ENCODE measurements at places on chromosomes 12 and 14.
A peak's percentile ranks its signal among the peaks of the same experiment; 100 is the strongest.

- DNase-seq, result no peak
These were observed 25.5 kb downstream of the DIO3 start for GRCh38 chr14:101586531-101587430.

DNA sequence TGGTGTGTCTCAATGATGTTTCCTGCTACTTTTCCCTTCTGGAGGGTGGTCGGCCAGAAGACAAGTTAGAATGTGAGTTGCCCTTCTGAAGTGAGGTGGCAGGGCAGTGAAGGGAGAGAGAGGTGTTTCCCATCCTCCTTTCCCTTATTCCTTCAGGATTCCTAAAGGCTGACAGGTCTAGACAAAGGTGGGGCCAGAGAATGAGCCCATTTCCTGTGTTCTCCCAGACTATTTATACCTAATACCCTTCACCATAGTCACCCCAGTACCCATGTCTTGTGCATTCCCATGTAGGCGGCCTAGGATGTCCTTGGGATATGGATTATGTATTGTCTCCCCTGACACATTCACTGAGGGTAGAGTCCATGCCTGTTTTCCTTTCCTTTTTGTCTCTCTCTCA is 7.0 kb downstream of the DGKA start:
- no peak for DNase-seq

DNA sequence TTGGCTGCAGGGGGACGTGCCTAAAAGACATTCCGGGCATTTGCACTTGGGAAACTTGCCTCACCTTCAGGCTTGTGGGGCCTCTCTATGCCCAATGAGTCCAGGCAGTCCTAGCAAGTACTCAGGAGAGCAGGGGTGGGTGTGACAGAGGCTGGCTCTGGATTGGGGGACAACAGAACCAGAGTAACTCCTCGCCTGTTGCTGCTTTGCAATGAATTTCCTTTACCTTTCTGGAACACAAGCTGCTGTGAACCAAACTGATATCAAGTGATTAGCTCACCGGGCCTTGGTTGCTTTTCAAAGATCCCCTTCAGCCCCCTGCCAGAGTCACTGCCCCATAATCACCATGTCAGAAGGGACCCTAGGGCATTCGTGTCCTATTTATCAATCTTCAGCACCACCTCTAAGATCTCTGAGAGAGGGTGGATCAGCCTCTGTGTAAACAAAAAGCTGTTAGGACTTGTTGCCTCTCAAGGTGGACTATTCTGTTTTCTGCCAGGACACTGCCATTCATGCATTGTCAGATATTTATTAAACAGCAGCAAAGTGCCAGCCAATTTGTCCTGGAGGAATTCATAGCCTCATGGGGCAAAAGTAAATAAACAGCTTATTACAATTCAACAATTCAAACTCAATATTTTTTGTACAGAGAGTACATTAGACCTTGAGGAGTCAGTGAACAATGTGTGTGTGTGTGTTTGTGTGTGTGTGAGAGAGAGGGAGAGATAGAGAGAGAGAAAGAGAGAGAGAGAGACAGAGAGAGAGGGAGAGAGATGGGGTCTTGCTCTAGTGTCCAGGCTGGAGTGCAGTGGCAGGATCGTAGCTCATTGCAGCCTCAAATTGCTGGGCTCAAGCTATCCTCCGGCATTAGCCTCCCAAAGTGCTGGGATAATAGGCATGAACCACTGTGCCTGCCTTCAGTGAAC is 11.3 kb downstream of the NFATC4 start:
- DNase-seq, result no peak

DNA sequence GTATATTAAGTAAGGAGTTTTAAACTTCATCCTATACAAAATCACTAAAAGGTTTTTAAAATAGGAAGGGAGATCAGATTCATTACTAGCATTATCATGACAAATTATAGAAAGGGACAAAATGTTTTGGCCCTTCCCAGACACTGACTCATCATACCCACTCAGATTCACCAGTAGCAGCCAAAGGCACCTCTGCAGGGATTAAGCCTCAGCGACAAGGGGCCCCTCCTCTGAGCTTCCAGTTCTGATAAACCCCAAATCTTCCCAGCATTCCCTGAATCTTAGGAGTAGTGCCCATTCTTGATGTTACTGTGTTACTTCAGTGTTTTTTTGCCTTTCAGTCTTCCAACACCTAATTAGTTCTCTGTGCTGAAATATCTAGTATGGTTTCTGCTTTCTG is 14.5 kb downstream of the KRAS start:
- DNase-seq, result no peak

- DNase-seq, result no peak
These were observed 379.2 kb downstream of the GRIN2B start for GRCh38 chr12:13602172-13602571.

- DNase-seq, result no peak
These were observed 38.3 kb downstream of the SRGAP1 start for GRCh38 chr12:63882844-63883243.

GRCh38 chr12:98121963-98122362 is 393.4 kb upstream of the TMPO start:
- no peak for DNase-seq

DNA sequence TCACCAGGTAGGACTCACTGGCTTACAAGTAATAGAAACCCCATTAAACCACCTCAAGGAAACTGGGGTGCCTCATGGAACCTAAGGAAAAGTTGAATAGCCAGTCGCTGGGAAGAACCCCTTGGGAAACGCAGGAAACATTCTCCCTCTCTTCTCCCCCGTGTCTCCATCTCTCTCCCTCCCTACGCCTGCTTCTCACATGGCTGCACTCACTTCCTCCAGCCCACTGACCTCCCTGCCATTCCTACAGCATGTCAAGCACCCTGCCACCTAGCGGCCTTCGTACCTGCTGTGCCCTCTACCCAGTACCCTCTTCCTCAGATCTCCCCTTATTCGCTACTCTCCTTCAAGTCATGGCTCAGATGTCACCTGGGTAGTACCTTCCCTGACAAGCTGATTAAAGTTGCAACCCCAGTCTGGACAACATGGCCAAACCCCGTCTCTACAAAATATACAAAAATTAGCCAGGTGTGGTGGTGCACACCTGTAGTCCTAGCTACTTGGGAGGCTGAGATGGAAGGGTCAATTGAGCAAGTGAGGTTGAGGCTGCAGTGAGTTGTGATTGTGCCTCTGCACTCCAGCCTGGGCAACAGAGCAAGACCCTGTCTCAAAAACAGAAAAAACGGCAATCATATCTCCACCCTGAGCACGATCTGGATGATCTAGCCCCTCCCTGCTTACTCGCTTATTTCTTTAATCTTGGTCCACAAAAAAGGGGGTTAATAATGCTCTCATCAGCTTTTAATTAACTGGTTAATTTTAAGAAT is 6.4 kb upstream of the DTX1 start:
- DNase-seq, result no peak

DNA sequence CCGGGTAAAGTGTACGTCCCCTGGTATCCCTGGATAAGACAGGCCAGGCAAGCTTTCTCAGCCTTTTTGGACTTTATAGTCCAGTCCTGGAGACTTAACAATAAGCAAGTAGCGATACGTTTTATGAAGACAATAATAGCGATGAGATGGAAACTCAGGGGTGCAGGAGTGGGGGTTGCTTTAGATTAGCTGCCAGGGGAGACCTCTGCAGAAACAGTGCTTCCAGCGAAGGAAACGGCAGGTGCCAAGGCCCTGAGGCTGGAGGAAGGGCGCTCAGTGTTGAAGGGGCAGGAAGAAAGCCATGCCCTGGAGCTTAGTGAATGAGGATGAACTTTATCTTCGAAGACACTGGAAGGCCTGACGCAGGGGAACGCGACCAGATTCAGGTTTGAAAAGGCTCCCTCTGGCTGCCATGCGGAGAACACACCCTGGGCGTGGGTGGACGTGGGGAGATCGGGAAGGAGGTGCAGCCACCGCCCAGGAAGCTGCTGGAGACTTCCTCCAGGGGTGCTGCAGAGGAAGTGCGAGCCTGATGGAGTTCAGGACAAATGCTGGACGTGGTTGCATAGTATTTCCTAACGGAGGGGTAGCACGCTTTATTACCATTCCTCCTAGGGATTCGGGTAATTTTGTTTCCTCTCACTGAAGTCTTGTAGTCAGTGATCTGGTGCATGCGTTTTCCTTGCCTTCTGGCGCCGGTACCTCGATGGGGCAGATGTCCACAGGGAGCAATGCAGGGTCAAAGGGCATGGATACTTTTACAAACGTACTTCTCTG is 26.1 kb upstream of the UBC start:
- peak; percentile 67 for DNase-seq

DNA sequence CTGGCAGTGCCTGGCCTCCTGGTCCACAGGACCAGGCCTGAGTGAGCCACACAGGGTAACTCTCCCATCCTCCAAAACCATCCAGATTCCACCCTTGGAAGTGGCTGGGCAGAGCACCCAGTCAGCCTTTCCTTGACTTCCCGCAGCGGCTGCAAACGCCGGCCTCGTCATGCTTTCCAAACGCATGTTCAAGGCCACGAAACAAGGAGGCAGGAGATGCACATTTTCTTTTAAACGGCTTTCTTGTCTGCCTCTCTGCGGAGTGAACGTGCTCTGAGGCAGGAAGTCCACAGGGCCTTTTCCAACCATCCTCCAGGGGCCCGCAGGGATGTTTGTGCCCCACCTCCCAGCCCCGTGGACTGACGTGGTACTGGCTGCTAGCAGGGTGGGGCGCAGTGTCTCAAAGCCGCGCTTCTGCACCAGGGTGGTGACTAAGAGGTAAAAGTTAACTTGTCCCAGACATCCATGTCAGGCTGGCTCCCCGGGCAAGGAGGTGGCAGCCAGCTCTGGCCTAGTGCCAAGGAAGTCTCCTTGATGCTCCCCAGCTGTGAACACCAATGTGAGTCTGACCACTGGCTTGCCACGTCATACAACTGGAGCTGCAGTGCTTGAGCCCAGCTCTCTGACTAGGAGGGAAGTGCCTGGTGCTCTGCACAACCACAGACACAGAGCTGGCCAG is 45.0 kb downstream of the KCNA5 start:
- no peak for DNase-seq

DNA sequence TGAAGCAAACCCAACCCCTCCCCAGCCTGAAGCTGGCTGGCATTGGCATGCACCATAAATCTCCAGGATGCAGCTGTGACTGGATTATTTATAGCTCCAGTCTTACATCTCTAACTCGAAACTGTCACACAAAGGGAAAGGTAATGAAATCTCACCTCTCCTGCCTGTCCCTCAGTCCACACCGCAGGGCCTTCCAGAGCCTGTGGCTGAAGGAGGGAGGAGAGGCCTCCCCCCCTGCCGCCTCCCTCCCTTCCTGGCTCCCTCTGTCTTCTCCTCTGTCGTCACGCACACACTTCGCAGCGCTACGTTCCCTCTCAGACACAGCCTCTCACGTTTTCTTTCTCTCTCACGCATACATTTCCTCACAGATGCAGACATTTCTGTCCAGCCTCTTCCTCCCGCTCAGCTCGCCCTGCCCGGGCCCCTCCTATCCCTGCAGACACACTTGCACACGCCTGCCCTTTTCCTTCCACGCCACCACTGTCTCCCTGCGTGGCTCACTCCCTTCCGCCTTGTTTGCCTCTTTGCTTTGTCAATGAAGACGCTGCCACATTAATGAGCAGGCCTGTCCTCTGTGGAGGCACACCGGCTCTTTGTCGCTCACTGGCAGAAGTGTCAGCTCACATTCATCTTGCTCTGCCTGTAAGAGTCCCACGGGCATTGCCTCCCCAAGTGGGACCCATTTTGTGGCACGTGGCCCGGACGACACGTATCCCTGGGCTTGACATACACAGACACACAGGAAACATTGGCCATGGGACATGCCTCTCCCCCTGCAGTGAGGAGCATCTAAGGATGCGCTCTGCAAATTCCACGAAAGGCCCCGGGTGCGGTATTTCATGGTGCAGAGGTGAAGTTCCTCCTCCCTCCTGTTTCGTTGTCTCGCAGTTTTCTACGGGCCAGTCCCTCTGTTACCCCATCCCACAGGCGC is 27.9 kb downstream of the IRF2BPL start:
- no peak for DNase-seq

DNA sequence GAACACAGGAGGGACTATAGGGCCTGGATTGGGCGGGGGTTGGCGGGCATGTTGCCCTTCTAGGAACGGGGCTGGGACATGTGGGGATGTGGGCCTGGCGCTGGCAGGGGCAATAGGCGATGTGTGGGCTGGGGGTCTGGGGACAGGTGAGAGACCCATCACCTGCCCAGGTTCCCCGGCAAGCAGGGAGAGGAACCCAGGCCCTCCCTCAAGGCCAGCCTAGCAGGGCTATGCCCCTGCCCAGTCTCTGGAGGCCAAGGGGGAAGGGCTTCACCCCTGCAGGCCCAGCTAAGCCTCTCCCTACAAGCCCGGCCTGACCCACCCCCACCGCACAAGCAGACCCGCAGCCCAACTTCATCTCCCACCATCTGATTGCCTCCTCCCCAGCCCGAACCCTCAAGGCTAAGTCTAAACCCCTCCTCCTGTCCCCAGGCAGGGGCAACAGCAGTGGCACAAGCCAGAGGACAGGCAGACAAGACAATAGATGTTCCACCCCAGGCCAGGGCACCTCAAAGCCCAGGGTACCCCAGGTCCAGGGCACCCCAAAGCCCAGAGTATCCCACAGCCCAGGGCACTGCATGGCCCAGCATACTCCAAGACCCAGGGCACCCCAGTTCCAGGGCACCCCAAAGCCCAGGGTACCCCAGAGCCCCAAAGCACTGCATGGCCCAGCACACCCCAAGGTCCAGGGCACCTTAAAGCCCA is 6.5 kb downstream of the JAG2 start:
- no peak for DNase-seq

GRCh38 chr12:14995583-14996425 is 23.0 kb downstream of the PDE6H start:
- no peak for DNase-seq

DNA sequence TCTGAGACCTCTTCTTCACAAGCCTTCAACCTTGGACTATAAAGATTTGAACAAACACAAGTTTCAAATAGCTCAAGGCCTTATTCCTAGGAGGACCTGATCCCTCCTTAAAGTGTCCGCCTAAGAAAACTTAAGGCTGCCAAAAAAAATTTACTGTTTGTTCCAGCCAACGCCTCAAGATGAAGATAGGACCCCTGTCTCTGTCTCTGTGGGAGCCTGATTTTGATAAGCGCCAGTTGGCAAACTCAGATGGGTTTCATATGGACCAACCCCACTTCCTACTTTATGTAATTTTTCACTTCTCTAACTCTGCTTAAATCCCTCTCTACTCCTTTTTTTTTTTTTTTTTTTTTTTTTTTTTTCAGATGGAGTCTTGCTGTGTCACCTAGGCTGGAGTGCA is 11.0 kb downstream of the FKBP3 start:
- no peak for DNase-seq

DNA sequence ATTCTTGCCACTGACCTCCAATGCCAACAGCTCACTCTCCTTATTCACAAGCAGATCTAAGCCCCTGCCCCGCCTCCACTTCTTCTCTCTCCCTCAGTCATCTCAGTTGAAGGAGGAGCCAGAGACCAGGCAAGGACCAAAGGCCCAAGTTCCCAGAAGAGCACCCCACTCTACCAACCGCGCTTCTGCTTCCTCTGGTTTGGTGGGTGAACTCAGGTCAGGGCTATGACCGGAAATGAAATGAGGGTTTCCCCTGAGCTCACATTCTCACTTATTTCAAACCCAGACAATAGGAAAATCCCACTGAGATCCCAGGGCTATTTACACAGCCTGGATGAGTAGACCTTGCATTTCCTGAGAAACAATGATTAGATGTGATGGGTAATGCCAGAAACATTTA is 9.9 kb downstream of the DPF3 start:
- DNase-seq, result no peak

Data from stimulated activated CD8-positive, alpha-beta memory T cell treated with anti-CD3 and anti-CD28 coated beads, Interleukin-7, amount 100 ng/mL, for 24 hours (primary cell).